Neuronal stem cell (in vitro differentiated cells): ENCODE measurements at places on chromosomes 7 and 10.

DNA sequence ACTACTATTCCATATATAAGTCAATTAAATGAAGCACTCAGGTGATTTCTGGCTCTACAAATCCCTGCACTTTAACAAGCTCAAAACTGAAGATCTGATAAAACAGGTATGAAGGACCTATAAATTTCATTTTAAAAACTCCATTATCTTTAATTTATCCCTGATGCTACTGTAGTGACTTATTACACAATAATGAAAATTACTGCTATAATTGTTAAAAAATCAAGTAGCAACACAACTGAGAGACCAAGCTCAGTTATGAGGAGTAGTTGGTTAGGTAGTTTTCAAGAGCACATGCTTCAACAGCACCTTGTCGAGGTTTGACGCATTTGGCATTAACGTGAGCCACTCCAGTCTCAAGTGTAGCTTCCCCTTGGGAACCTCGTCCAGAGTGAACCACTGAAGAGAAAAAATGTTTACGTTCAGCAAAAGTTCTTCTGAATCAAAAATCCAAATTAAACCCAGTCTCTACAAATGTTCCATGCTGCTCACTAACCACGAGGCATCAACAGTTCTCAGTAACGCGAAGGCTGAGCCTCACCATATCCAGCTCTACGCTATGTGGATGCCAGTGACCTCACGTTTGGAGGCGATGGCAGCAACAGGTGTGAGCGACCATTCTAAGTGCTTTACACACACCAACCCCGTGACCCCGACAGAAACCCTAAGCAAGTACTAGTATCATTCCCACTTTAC is 55.3 kb upstream of the NCAPG2 start:
- DNase-seq, result no peak

DNA sequence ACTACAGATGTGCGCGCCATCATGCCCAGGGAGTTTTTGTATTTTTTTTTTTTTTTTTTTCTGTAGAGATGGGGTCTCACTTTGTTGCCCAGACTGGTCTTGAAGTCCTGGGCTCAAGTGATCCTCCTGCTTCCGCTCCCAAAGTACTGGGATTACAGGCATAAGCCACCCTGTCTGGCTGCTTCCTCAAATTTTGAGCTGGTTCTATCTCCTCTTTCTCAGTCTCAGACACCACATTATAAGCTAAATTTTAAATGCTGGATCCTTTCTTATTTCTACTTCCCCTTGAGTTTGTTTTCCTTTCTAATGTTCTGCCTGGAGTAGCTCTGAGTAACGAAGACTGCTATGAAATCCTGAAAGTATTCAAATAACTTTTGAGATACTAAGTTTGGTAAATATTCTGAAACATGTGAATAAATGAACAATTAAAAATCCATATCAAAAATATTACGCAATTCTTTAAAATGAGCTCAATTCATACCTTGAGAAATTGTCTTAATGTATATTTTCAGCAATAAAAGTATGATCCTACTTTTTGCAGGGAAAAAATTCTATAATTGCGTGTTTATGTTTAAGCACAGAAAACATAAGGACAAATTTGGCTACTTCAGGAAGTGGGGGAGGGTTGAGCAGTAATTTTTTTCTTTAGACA is 15.0 kb downstream of the TCAF1 start:
- no peak for DNase-seq

DNA sequence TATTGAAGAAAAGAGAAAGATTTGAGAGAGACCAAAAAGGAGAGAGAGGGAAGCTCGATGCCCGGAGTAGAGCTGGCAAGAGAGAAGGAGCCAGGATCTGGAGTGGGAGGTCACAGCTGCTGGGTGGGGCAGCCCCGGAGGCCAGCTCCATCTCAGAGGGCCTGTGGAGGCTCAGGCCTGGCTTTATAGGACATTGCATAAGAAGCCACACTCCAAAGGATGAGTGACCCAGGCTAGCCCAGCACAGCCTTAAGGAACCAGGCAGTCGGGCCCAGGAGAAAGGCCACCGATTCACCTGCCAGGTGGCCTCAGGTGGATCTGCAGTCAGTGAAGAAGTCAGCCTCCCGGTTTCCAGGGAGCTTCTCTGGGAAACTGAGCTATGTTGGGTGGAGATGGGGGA is 676 bp downstream of the PLAC9 start:
- no peak for DNase-seq

DNA sequence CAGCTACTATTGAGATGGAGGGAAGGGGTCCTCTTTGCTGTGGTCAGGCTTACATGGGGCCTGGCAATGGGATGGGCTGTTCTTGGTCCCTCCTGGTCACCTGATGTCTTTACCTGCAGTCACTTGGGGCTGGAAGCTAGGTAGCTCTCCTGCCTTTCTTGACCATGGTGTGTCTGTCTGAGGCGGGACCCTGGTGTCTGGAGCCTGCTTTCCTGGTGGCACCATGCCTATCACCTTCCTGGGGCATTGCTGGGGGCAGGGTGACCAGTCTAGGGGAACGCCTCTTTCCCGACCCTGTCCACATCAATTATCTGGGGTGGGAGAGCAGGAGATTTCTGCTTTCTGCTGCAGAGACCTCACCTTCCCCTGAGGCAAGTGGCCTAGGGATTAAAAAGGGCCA is 55.6 kb downstream of the ARHGAP22 start:
- no peak for DNase-seq

DNA sequence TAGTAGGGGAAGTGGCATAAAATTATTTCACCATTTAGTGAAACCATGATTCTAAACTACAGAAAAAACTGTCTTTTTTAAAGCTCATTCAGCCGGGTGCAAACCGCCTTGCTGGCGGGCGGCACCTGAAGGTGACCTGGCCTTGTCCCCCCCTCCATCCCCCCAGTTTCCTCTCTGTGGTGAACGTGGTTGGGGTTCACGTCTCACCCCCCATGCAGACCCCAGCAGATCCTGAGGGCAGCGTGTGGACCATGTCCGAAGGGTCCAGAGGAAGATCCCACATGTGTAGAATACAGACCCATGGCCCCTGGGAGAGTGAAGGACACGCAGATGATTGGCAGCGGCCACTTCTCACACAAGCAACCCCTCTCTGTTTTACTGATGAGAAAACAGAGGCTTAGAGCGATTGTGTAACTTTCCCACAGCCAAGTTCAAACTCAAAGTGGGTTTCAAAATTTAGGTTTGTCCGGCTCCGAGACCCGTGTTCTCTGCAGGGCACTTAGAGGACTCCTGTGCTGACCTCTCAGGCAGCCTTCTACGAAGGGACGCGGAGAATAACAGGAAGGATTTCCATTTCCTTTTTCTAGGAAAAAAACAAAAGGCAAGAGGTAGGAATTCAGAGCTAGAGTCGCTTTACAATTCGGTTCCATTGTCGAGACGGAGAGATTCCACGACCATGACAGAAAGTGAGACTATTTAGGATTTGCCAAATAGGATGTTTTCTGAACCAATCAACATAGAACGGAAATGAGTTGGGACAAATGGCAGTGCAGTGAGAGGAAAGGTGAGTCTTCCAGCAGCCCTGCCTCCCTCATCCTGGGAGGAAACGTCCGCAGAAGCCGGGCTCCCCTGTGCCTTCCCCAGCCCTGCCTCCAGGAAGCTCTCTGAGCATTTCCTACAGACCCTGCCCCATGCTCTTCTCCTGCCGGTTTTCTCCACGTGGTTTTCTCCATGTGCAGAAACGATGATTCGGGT is 67.6 kb upstream of the PITRM1 start:
- no peak for DNase-seq

DNA sequence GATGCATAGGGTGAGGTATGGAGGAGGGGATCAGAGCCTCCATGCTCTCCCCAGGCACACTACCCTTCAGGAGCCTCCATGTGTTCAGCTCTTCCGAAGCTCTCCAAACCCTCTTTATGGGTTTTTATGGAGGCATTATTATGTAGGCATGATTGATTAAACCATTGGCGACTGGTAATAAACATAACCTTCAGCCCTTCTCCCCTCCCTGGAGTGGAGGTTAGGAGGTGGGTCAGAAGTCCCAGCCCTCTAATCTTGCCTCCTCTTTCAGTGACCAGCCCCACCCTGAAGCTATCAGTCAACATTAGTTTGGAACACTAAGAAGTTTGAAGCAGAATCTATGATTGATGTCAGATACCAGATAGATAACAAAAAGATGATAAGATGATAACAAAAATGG is 23.3 kb downstream of the CAPZA2 start:
- no peak for DNase-seq

DNA sequence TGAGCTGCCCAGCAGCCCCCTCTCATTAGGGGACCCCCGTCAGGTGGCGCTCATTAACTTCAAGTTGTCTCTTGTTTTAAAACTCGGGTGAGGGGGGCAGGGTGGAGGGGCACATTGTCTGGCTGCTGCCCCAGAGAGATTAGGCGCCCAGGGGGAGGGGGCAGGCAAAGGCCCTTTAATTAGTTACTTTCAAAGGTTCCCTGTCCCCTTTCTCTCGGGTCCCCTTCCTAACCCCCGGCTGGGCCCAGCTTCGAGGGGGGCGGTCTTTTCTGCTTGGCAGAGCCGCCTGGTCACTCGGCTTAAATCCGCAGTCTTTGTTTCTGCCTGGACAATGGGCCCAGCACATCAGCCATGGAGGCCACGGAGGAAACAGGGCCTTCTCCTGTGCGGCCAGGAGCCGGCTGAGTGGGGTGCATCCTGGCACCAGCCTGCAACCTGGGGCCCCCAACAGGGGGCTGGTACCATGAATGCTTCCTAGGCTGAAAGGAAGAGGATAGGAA is 38.9 kb upstream of the SLF2 start:
- peak; percentile 84 for DNase-seq

DNA sequence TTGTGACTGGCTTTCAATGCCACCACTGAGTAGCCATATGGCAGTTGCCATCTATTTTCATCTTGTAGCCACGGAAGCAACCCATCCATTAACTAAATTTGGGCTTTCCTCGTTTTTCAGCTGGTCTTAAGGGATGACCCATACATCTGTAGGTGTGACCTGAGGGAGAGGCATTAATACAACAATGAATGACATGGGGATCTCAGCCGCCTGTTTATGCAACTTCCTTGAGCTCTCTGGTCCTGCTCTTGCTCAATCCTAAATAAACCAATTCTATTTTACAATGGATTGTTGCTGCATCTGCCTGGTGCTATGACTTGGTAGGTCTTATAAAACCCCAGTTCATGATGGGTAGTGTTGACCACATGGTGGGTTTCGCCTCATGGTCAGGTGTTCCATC is 21.9 kb upstream of the ADAM22 start:
- DNase-seq, result no peak

DNA sequence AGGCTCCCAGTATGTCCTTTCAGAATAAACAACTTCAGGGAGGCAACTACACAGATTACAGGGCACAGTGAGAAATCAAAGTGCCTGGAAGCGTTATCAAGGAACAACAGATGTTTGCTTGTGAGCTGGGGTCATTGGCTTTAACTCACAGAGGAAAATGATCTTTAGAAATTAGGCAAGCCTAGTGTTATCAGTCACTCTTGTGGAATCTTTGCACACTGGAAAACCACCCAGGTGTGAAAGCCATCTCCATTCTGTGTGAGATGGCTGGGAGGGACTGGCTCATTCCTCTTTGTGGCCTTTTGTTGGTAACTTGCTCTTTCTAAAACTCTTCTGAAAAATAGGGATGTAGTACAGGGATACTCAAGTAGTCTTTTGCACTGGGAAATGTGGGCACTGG is 716.0 kb downstream of the XPNPEP1 start:
- peak; percentile 18 for DNase-seq

GRCh38 chr10:34078017-34078744 is 736.9 kb downstream of the PARD3 start:
- DNase-seq, result no peak

DNA sequence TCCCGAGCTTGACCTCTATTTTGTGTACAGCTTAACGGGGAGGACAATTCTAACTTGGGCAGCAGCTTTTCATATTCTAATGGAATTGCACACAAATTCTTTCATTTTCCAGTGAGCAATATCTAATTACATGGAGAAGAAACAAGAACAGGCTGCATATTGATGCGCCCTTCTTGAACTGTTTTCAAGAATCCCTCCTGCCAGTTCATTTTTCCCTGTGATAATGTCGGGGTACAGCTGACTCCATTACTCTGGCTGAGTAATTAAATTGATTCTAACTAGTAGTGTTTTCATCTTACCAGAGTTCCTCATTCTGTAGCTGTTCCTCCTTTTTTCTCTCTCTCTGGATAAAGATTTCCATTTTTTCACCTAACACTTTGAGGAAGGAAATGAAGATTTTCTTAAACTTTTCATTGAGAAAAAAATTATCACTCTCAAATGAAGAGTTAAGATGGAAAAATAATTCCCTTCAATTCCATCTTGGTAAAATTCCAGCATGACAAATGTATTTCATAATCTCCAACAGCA is 190.9 kb downstream of the FANK1 start:
- DNase-seq, result no peak

GRCh38 chr7:67918158-67918557 is 921.5 kb downstream of the TYW1 start:
- no peak for DNase-seq
